HCT116 (cell line): ENCODE measurements at places on chromosomes 11 and 22.

DNA sequence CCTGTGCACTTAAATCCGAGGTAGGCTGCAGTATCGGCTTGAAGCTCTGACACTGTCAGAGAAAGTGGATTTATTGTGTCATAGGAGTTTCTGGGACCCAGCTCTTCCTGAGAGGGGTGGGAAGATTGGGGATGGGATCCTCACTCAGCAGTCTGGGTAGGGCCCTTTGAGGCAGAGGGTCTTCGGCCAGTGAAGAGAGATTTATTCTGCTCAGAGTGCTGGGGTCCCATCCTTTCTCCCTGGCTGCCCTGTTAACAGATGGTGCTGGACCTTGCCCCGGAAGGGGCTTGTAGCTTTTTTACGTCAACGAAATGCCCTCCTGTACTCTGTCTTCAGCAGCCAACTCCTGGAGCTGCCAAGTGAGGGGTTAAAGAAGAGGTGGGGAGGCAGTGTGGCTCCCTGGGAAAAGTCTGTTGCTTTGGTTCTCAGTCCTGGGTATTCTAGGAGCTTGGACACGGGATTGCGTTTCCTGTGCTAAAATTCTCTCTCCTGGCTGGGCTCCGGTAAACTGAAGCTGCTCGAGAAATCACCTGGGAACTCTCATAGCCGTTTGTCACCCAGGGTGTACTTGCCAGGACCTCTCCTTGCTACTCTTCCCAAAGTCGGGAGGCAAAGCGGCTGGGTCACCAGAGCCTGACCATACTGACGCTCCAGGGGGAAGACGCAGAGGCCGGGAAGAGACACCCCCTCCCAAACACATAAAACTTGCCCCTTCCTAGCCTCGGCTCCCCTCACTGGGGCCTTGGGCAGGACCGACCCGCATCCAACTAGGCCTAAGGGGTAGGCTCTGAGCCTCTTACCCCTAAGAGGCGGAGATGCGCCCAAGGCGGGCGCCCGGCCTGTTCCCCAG is 806 bp upstream of the SMDT1 start:
- DNase-seq, result no peak

- DNase-seq, result no peak
Measured at GRCh38 chr11:115279813-115280761, 224.1 kb downstream of the CADM1 start.

DNA sequence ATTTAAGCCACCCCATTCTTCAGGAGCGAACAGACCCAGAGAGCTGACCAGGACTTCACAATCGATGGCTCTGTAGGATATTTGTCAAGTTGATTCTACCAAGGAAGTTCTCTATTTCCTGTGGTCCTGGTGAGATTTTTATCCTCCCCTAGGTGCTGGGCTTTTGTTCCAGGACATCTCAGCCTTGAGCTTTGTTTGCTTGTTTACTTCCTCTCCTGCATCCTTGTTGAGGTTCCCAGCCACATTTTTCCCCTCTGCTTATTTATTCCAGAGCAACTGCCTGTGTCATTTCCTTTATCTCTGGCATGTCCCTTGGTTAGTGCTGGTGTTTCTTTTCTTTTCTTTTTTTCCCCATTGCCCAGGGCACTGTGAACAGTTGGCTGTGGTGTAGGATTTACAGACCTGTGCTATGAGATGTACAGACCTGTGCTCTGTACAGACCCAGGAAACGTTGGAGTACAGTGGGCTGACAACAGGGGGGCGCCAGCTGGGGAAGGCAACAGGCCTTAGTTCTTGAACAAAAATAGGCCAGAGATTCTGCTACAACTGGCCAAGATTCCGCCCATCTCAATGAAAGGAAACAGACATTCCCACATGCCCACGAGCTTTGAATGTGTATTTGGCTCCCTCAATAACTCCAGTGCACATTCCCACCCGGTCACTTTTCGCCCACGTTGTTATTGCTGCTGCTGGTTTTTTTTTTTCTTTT is 235.9 kb upstream of the DDI1 start:
- DNase-seq, result no peak

GRCh38 chr11:85377901-85378300 is 249.2 kb downstream of the DLG2 start:
- DNase-seq, result no peak

DNA sequence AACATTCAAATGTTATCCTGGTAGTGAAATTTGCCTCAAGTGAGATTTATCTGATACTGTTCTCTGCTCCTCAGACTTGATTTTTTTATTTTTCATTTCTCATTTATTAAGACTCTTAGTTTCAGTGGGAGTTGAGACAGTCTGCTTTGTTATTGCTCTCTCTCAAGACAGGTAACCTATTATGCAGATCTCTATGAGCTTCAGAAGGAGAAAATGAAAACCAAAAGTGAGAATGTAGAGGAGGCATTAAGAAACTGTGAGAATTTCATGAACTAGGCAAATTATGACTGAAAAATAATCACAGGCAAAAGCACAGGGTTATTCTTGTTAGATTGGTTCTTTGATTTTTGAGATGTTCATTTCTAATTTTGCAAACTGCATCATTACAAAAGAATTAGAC is 290.0 kb upstream of the CHORDC1 start:
- DNase-seq, result no peak

- peak; percentile 84 for DNase-seq
Measured at GRCh38 chr11:46127150-46127638, 5.9 kb upstream of the PHF21A start.

- no peak for DNase-seq
Measured at GRCh38 chr22:36164621-36165020, 4.1 kb upstream of the APOL3 start.

DNA sequence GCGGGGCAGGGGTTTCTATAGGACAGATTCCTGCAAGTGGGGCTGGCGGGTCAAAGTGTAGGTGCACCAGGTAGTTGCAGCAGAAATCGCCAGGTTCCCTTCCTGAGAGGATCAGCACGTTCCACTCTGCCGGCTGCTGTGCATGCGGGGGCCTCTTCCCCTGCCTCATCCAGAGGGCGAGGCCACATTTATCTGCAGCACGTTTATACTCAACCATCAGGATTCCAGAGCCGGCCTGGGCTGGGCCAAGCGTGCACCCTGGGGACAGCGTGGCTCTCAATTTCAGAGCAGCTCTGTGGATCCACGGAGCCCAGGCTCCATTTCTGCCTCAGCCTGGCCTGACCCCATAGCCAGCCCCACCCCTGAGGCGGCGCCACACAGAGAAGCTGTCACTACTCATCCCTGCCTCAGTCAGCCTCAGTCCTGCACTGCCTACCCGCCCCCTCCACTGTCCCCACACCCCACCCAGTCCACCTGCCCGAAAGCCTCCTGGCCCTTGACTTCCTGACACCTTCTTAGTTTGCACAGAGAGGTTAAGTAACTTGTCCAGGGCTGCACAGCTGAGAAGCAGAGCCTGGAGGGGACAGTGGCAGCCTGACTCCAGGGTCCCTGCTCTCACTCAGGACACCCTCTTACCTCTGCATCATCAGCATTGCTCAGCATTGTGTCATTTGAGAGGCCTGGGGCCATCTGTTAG is 45.9 kb upstream of the RTL6 start:
- no peak for DNase-seq

- no peak for DNase-seq
Measured at GRCh38 chr11:116873381-116873780, 36.0 kb upstream of the APOA1 start.

DNA sequence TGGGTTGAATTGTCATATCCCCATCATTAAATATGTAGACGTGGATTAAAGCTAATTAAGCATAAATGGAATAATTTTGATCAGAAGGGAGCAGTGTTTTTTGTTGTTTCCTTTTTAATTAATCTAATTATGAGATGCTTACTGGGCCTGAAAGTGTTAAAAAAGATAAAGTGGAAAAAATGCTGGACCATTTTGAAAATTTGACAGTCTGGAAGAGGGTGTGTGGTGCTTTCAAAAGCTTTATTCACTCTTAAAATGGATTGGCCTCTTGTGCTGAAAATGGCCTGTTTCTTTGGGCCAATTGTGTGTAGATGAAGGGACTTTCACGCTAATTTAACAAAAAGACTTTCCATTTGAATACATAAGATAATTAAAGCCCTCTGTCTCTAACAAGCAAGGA is 1.8 kb downstream of the TNRC6B start:
- no peak for DNase-seq

DNA sequence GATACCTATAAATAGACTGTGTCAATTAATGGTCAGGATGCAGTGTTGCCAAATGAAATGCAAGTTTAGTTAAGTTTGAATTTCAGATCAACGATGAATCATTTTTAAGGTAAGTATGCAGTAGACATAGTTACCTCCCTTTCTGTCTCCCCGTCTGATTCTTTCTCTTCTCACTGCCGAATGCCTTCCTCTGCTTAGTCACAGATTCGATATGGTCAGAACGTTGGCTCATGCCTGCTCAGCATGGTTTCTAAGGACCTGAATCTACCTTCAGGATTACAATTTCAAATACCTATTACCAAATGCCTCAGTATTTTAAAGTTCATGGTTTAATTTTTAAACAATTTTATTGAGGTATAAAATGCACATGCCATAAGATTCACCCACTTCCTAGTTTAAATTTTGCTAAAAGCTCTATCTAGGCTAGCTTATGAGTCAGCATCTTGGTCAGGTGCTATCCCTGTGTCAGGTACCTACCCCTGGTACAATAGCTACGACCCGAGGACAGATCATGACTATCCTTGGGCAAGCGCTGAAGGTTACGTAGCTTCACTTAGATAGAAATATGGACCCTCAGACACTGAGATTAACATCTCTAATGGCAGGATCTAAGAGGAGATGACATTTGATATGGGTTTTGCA is 78.2 kb upstream of the SPON1 start:
- no peak for DNase-seq

DNA sequence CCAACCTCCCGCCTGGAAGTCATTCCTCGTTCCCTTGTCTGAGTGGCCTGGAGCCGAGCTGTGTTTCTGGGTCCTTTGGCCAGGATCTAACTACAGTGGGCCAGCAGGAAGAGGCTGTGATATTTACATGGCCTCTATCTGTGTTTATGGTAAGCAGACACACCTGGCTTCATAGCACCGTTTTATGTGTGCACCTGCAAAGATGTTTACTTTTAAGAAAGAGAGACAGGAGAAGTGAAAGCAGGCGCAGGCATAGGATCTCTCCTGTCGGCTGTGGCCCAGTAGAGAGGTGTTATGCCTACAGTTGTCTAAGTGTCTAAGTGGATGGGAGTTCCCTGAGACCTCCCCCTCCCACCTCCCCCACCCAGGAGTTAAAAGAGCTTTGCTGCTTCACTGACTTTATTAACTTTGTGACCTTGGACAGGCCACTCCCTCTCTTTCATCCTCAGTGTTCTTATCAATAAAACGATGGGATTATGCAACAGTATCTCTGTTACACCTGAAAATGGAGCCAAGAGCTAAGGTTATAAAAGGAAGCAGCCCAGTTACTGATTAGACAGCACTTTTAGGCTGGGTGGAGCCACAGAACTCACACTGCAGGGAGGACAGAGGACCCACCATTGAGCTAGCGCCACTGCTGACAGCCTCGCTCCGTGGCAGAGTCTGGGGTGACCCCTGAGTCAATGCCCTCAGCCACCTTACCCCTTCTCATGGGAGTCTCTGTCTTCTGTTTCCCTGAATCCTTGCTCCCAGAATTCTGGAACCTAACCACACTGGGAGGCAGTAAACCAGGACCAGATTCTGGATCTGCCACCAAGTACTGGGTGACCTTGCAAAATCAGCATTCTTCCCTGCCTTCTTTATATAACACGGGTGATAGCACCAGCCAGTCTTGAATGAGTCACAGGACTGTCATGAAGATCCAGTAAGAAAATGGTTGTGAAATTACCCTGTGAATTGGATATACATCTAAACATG is 22.0 kb downstream of the ST14 start:
- no peak for DNase-seq

DNA sequence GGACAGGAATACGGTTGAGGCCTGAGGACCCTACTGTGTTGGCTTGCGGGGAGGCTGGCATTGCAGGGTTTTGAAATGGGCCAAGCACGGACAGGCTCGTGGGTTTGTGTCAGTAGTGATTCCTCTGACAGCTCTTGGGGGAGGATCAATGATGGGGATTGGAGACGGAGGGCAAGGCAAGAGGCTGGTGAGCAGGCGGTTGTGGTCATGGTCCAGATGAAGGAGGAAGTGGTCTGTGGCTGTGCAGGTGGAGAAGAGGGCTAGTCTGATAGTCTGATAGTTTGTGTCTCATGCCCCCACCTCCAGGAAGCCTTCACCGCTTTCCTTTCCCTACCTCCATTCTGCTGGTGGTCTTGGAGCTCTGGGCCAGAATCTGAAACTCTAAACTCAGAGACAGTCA is 3.0 kb downstream of the MAFF start:
- no peak for DNase-seq

DNA sequence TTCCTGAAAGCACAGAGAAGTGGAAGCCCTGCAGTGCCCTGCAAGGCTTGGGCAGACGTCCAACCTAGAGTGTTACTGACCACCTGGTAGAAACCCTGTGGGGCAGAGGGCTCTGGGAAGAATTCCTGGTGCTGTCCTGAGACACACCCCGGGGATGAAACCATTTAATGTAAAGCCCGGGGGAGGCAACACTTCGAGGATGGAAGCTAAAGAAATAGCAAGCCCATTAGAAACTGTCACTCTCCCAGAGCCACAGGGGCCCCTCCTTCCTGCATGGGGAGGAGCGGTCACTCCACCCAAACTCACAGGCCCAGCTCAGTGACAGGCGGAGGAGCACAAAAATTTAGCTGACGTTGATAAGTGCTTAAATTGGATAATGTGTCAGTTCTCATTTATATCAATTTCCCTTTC is 57.6 kb downstream of the NRXN2 start:
- no peak for DNase-seq

GRCh38 chr11:86403458-86403857 is 28.8 kb downstream of the CCDC81 start:
- no peak for DNase-seq

- no peak for DNase-seq
Measured at GRCh38 chr11:113377681-113378412, 9.7 kb upstream of the ANKK1 start.

DNA sequence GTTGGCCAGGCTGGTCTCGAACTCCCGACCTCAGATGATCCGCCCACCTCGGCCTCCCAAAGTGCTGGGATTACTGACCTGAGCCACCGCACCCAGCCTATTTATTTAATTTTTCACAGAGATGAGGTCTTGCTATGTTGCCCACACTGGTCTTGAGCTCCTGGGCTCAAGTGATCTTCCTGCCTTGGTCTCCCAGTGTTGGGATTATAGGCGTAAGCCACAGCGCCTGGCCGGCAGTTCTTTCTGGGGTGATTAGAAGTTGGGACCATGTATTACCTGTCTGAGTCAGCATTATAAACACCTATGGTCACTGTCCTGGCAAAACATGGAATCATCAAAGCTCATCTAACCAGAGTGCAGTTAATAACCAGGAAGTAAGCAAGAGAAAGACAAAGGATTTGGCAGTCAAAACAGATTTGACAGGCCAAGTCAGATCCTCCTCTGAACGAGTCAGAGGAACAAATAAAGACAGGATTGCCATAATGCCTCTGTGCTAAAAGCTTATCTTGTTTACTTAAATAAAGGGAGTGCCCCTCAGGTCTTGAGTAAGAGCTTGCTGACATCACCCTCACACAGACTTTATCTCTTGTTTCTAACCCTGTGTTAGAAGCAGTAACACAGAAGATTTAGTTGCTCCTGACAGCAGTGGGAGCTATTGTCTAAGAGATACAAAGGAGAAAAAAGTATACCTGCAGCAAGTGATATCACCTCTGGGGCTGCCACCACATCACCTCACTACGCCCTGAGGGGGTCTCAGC is 3.7 kb downstream of the SERPIND1 start:
- peak; percentile 70 for DNase-seq
